Stimulated activated CD4-positive, alpha-beta T cell treated with anti-CD3 and anti-CD28 coated beads, Interleukin-2, amount 100 ng/mL, for 24 hours (primary cell): ENCODE measurements at places on chromosomes 2 and 18.

DNA sequence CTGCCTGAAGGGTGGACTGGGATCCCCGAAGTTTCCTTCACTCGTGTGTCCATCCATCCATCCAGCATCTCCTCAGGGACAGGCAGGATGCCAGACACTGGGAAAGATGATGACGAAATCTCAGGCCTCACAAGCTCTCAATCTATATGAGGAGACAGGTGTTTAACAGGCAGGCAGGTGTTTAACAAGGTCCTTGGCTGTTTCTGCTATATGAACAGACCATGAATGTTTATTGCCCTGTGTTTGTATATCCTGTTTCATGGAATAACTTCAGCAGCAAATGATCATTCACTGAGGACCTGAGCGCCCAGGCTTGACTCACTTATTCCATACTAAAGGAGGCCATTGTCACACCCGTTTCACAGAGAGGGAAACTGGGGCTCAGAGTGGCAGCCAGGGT is 685.8 kb upstream of the HS6ST1 start:
- no peak for DNase-seq

DNA sequence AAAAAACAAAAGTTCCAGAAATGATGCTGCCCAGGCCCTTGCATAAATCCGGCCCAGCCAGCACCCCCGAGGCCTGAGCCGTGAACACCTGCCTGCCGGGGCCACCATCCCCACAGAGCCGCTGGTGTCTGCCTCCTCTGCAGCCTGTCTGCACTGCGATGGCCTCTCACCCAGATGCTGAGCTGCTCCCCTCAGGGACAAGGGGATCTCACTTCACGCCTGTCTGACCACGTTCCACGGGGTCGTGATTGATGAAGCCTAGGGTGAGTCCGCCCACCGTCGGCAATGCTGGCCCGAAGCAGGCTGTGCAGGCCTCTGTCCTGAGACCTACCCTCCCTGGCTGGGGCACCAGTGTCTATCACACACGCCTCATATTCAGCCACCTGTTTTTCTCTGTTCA is 444.2 kb downstream of the EIPR1 start:
- DNase-seq, result no peak

DNA sequence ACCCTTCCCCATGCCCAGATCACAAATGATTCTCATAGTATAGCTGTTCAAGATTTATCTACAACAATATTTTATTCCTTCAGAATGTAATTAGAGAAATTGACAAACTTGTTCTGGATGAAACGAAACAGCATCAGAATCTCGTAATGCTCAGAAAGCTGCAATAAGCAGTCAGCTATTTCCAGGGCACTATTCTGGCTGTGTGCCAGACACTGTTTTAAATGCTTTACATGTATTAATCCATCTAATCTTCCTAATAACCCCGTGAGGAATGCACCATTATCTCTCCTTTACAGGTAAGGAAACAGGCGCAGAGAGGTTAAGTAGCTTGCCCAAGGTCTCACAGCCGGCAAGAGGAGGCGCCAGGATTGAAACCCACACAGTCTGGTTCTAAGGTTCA is 10.1 kb upstream of the LYPD6B start:
- no peak for DNase-seq

DNA sequence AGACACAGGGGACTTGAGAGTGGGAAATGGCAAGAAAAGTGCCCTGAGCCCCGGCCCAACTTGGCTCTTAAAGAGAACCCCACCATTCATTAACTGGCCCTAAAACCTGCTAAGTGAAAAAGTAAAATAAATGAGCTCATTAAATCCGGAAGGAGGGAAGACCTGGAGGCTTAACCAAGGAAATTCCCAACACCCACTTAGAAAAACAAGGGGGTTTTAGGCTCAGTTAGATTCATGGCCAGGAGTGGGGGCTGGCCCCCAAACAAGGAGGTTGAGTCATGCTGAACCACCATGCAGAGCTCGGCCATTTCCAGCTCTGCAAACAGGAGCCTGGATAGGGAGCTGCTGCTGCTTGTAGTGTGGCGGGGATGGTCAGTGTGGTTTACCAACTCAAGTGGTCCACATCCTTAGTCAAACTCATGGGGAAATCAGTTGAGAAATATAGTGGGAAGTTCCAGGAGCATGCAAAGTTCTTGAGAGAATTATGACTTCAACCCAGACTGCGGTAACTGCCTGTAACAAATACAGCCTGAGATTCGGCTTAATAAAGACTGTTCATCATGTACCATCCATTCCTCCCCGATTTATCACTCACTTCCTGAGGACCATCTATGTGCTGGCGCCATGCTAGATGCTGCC is 39.7 kb upstream of the MRPL19 start:
- no peak for DNase-seq

GRCh38 chr2:57330447-57330846 is 716.2 kb upstream of the VRK2 start:
- no peak for DNase-seq

DNA sequence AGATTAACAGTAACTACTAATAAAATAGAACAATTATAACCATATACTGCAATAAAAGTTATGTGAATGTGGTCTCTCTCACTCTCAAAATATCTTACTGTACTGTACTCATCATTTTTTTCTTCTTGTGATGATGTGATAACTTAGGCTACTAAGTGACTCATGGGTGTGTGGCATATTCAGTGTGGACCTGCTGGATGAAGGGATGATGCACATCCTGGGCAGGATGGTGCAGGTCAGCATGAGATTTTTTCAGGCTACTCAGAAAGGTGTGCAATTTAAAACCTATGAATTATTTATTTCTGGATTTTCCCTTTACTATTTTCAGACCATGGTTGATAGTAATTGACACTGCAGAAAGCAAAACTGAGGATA is 90.7 kb downstream of the NCKAP5 start:
- no peak for DNase-seq

DNA sequence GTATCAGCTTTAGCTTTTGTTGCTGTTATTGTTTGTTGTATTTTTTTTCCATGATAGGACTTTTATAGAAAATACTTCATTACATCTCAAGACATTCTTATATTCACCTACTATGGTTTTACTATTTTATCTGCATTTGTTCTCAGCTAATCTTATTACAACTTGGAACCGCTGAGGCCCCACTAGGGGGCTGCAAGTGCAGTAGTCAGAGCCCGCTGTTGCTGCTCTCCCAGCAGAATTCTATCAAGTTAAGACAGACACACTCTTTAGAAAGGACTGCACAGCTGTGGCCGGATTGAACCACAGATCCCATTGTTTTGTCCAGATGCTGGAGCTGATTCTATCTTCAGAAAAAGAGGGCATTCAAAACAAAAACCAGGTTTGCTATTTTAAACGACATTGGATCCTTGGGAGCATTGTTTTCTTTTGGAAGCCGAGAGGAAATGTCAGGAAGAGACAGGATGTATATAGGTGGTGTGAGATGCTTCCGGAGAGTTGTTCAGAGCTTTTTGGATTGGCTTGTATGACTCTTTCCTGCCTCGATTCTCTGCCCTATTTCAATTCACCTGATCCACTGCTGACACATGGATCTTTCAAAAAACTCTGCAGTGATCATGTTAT is 105.7 kb upstream of the GAREM1 start:
- no peak for DNase-seq

- DNase-seq, result no peak
Observed at GRCh38 chr2:58923869-58924268, 682.7 kb upstream of the FANCL start.
